ENCODE measurements at places on chromosomes 4 and X.

- no peak overlapping the region for H3K4me3 ChIP-seq
- peak overlapping the region; percentile 28 for H3K27ac ChIP-seq
- no peaks in the 10 kb centered on the region for H3K27me3 ChIP-seq
Observed at GRCh38 chrX:13952581-13952980, 77.1 kb downstream of the GEMIN8 start.

GRCh38 chr4:20192736-20193135 is 59.0 kb upstream of the SLIT2 start:
- H3K27me3 ChIP-seq, result no peaks in the 10 kb centered on the region
- H3K36me3 ChIP-seq, result no peaks in the 10 kb centered on the region
- H3K4me1 ChIP-seq, result no peaks in the 10 kb centered on the region

DNA sequence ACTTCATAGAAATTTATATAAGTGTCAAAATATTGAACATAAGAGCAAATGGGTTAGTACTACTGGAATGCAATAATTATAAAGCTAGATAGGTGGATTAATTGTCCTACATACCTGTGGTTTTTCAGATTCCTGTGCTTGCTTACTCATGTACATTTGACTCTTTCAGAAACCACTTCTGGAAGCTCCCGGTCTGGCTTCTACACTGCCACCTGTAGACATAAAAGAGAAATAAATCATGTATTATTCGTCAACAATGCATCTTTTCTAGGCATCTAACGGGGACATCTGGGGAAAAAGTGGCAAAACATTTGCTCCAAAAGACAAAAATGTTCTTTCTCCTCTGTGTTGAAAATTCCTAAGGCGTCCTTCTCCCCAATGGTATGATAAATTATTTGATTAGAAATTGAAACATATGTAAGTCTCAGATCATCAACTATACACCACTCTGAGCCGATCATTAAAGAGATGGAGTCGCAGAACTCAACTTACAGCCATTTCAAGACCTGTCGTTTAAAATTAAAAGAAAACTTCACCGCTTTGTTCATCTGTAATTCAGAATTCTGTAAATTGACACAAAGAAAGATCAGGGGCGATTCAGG is 648.7 kb upstream of the DIPK2B start:
- H3K36me3 ChIP-seq, result no peaks in the 10 kb centered on the region
- no peak overlapping the region for H3K27ac ChIP-seq
- H3K4me3 ChIP-seq, result no peak overlapping the region

DNA sequence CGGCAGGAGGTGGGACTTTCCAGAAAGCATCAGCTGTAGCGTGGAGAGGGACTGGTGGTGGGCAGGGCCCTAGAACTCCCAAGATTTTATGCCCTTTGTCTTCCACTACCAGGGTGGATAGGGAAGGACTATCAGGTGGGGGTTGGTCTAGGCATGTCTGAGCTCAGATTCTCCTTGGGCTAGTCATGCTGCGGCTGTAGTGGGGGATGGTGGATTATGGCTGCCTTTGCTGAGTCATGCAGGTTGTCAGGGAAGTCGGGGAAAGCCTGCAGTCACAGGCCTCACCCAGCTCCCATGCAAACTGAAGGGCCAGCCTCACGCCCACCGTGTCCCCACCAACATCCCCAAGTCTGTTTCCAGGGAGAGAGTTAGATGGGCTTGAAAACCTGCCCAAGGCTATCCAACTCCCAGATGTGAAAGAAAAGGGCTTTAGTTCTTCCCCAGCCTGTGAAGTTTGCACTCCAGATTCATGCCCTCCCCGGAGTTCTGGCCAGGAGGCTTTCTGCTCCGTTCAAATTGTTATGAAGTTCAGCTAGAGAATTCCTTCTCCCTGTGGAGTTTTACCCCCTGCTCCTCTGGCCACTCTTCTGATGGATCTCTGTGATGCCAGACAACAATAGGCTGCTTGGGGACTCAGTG is 13.4 kb upstream of the MEPE start:
- H3K27ac ChIP-seq, result no peak overlapping the region
- peak; percentile 29 for DNase-seq
- H3K4me3 ChIP-seq, result no peak overlapping the region
- H3K4me1 ChIP-seq, result no peaks in the 10 kb centered on the region
- 0 out of 2 replicates have a peak, but pooled peaks cover 4% of the 10 kb centered on the region for H3K27me3 ChIP-seq

- H3K27me3 ChIP-seq, result no peaks in the 10 kb centered on the region
- no peaks in the 10 kb centered on the region for H3K36me3 ChIP-seq
Observed at GRCh38 chr4:61079427-61079826, 120.7 kb upstream of the ADGRL3 start.
